ENCODE measurements at places on chromosomes 12 and 14.

DNA sequence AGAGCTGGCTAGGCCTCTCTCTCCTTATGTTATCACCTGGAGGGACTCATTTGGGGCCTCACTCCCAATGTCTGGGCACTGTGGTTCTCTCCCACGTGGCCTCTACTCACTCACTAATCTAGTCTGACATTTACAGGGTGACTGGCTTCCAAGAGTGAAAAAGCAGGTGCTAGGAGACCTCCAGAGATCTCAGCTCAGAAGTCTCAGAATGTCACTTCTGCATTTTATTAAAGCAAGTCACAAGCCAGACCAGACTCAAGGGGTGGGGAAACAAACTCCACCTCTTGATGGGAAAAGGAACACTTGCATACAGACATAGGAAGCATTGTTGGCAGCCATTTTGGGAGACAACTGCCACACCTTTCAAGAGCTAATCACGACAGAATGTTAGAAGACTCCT, 175.9 kb downstream of the MON2 start:
- no peak for DNase-seq

- no peak for DNase-seq
Measured at GRCh38 chr12:87428701-87429277, 600.4 kb downstream of the C12orf50 start.

DNA sequence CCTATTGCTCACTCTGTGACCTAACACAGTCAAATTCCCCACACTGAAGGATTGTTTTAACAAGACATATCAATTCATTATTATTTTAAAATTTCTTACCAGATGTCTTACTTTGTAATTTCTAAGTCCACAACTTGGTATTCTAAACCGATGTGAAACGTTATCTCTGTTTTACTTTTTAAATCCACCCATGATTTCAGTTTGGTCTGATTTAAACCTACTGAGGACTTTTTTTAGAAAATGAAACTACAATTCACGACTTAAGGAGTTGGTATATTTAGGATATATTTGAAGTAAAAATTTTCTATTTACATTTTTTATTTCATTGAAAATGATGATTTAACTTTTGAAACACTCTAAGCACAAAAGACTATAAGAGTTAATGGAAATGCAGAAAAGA, 35.1 kb upstream of the GRIP1 start:
- no peak for DNase-seq

- DNase-seq, result no peak
Measured at GRCh38 chr12:102571889-102572288, 91.5 kb upstream of the IGF1 start.

GRCh38 chr14:33573301-33573880, 377.5 kb downstream of the EGLN3 start:
- DNase-seq, result no peak

DNA sequence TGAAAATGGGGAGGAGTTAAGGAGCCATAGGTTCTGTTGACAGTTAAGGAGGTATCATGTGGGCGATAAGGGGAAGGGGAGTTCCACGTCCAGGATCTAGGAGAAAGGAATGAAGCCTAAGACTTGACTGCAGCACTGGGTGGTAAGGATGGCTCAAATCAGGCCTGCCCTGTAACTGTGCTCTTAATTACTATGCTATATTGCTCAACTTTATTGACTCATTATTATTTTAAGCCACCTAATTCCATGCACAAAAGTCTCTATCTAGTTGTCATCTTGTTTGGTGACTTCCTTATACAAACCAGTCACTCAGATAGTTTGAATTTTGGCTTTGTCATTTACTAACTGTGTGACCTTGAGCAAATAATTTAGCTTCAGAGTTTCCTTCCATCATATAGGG, 242.1 kb upstream of the ARHGAP5 start:
- DNase-seq, result no peak

DNA sequence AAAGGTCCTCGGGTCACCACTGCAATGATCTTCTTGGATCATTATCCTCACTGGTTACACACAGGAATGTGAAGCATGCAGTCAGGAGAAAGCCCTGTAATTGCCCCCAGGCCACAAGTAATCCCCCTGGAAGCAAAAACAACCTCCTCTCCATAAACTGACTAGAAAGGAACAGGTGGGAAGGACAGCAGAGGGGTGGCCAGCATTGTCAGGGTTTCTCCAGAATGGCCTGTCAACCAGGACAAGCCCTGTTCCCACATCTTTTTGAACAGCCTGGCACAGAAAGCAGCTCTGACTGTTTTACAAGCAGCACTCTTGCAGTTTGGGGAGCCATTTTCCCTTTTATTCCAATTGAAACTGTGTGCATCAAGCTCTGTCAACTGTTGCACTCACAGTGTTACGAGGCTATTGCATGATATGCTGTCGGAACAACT, 36.1 kb downstream of the TMCC3 start:
- no peak for DNase-seq

DNA sequence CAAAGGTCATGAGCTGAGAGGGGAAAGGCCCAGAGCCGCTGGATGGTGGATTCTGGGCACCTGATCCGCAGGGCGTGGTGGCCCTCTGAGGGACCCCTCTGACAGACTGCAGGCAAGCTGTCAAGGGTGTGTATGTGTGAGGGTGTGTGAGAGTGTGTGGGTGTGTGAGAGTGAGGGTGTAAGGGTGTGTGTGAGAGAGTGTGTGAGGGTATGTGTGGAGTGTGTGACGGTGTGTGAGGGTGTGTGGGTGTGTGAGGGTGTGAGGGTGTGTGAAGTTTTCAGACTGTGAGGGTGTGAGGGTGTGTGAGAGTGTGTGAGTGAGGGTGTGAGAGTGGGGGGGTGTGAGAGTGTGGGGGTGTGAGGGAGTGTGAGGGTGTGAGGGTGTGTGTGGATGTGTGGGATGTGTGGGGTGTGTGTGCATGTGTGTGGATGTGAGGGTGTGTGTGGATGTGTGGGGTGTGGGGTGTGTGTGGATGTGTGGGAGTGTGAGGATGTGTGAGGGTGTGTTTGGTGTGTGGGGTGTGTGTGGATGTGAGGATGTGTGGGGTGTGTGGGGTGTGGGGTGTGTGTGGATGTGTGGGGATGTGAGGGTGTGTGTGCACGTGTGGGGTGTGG, 156.7 kb downstream of the TMEM121 start:
- DNase-seq, result no peak

- no peak for DNase-seq
Measured at GRCh38 chr12:80186727-80187217, 87.4 kb downstream of the OTOGL start.

DNA sequence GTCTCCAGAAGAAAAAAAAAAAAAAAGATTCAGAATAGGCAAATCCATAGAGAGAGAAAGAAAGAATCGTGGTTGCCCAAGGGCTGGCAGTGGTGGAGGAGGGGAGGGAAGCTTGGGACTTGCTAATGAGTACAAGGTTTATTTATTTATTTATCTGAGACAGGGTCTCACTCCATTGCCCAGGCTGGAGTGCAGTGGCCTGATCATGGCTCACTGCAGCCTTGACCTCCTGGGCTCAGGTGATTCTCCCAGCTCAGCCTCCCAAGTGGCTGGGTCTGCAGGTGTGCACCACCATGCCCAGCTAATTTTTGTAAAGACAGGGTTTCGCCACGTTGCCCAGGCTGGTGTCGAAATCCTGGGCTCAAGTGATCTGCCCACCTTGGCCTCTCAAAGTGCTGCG, 9.7 kb upstream of the TNFRSF1A start:
- no peak for DNase-seq

GRCh38 chr12:15525441-15525840, 203.1 kb downstream of the PTPRO start:
- no peak for DNase-seq

GRCh38 chr14:105065280-105066228, at the start of gene GPR132:
Gene GPR132, minus strand, starts transcription at chr14:105065430. Its CDS starts 10,010 bp downstream, at chr14:105055420.
- DNase-seq, result no peak

DNA sequence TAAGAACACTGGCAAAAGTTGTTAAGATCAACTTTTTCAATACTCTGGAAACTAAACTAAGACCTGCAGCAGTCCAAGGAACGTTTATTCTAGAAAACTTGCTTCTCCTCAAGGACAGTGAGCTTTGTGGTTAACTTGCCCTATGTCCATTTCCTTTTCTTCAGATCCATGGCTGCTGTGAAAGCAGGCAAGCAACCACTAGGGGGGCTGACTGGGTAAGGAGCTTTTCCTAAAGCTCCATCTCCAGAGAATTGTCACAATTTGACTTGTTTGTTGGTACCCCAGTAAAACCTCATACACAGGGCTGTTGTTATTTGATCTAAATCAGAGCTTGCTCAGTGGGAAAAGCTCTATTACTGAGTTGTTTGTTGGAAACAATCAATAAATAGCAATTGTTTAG, 10.1 kb upstream of the RPL10L start:
- no peak for DNase-seq

DNA sequence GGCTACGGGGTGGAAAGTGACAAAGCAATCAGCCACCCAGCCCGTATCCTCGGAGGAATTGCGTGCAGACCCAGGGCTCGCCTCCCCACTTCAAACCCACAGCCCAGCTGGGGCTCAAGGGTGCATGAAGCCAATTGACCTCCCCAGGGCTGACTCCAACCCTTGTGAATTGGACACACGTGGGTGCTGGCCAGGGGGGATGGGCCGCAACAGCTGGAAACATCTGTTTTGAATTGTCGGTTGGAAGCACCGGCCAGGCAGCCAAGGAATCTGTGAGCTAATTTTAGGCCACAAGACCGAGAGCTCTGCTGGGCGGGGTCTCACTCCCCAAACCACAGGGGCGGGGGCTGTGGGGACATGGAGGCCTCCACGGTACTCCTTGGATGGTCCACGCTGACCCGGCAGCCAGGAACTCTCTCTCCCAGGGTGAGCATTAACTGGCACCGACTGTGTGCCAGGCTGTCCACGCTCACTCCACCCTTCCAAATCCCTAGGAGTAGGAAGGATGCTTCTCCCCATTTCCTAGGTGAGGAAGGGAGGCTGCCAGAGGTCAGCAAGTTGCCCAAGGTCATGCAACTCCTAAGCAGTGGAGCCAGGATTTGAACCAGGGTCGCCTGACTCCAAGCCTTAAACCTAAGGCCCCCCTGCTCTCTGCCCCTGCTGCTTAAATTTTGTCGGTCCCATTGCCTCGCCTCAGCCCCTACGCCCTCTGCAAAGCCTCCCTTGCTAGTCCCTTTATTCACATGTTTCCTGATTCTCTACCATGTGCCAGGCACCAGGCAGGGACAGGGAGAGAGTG, 11.9 kb upstream of the TMEM119 start:
- DNase-seq, result no peak

DNA sequence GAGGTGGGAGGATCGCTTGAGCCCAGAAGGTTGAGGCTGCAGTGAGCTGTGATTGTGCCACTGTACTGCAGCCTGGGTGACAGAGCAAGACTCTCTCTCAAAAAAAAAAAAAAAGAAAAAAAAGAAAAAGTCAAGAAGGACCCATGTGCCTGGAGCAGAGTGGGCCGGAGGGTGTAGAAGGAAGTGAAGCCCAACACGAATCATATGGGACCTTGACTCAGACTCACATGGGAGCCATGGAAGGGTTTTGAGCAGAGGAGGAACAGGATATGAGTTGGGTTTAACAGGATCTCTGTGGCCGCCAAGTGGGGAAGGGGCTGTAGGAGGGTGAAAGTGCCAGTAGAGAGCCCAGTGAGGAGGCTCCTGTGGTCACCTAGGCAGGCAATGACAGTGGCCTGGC, 165.4 kb downstream of the PHETA1 start:
- DNase-seq, result no peak

GRCh38 chr12:63706336-63706735, 38.0 kb upstream of the DPY19L2 start:
- no peak for DNase-seq

DNA sequence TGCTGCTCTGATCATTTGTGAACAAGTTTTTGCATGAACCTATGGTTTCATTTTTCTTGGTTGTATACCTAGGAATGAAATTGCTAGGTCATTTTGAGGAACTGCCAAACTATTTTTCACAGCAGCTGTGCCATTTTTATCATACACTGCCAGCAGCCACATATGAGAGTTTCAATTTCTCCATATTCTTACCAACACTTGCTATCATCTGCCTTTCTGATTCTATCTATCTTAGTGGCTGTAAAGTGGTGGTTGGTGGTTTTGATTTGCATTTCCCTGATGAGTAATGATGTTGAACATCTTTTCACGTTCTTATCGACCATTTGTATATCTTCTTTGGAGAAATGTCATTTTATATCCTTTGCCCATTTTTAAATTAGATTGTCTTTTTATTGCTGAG, 146.1 kb downstream of the C12orf75 start:
- no peak for DNase-seq

DNA sequence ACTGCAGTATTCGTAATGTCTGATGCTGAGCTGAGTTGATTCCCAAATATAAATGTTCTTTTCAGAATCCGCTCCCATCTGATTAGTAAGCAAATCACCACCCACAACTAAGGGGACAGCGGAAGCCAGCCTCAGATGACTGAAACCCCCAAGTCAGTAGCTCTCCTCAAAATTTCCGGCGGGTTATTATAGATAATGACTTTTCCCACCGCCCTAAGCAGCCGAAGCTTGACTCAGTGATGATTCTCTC, 469 bp upstream of the LRFN5 start:
- no peak for DNase-seq

GRCh38 chr14:104505085-104506074, 74.2 kb upstream of the C14orf180 start:
- no peak for DNase-seq

GRCh38 chr12:110224379-110225304, 56.4 kb upstream of the ATP2A2 start:
- no peak for DNase-seq

- no peak for DNase-seq
Measured at GRCh38 chr14:68444449-68445168, 348.3 kb downstream of the ZFP36L1 start.

All from cortex of kidney (tissue), 1 donor.